ENCODE measurements at places on chromosomes 4 and X.

GRCh38 chrX:302975-303374, 15.6 kb downstream of the GTPBP6 start:
- DNase-seq: no peak

- DNase-seq: no peak
Observed at GRCh38 chrX:39157796-39158195, 356.5 kb downstream of the MID1IP1 start.

GRCh38 chrX:40755291-40756249, 20.2 kb upstream of the MED14 start:
- DNase-seq: no peak

- DNase-seq: no peak
Observed at GRCh38 chrX:108309144-108309543, 129.1 kb downstream of the COL4A6 start.

DNA sequence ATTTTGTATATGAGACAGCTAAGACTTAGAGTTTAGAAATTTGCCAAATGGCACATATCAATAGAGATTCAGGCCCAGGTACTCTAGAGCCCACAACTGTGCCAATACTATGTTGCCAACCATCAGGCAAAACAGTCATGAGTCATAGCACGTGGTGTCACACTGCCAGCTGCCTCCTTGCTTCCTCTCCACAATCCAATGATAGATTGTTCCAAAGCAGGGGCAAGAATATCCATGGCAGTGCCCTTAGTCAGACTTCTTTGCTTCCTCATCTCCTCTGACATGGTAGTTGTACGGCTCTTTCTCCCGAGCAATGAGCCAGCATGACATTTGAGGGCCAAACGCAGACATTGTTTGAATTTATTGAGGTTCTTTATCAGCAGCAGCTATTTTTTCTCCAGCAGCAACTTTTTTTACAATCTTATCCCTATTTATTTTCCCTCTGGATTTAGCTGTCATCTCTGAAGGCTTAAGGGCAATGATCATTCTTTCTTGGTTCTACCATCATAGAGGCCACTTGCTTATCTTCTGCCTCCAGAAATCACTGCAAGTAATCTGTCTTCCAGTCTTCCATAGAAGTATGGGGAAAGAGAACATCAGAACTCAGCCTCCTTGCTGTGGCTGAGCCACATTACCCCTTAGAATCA, 169.7 kb downstream of the COL4A6 start:
- no peak for DNase-seq

DNA sequence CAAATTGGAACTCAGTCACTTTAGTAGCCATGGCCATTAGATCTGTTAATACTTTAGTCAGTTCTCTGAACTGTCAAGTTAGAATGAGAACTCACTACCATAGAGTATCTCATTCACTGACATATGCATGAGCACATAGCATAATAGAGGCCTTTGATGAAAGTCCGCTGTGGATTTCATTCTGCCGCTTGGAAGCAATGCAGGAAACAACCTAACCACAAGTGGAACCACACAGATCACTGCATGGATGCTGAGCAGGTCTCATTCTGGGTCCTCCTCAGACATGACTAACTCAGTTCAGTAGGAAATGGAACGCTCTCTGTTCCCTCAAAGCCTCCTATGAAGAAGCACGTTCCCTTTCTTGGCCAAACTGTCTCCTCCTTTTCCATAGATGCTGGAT, 1624.8 kb upstream of the TENM3 start:
- peak; percentile 9 for DNase-seq

DNA sequence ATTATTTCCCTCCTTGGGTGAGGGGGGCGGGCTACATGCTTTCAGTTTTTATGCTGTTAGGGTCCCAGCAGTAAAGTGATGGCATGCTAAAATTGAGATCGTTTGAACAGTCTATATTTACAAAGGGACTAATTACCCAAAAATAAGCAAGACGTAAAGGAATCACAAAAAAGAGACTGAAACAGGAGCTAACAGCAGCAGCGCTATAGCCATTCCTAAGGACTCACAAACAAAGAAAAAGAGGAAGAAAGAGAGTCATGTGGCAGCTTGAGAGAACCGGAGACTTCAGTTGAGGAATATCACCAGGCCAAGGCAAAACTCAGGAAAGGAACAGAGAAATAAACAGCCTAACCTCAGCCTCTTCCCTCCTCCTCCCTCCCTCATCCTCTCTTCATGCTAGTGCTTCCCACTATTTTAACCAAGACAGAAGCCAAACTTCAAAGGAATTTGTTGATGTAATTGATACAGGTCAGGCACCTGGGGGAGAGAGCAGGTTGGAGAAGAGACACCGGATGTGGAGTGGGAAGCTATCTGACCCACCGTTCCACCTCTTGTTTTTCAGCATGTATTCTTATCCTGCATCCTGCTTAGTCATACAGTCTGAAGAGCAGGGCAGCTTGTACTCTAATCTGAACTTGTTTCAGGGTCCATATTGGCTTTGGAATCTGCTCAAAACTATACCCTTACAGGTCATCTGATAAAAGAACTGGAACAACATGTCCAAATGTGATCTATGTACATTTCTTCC, 383.7 kb downstream of the NAF1 start:
- DNase-seq: no peak

DNA sequence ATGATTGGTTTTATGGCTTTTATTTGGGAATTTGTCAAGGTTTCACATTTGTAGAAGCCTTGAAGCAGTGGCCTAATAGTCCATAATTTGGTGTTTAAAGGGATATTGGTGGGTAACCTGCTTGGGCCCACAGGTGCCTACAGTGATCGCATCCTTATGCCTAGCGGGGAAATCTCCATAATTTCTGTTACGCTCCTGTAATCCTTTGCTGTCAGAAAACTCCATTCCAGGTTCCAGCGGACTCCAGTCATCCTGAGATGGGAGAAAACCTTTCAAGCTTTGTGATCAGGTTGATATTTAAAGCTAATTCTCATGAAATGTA, 257.0 kb upstream of the JADE1 start:
- DNase-seq: no peak

DNA sequence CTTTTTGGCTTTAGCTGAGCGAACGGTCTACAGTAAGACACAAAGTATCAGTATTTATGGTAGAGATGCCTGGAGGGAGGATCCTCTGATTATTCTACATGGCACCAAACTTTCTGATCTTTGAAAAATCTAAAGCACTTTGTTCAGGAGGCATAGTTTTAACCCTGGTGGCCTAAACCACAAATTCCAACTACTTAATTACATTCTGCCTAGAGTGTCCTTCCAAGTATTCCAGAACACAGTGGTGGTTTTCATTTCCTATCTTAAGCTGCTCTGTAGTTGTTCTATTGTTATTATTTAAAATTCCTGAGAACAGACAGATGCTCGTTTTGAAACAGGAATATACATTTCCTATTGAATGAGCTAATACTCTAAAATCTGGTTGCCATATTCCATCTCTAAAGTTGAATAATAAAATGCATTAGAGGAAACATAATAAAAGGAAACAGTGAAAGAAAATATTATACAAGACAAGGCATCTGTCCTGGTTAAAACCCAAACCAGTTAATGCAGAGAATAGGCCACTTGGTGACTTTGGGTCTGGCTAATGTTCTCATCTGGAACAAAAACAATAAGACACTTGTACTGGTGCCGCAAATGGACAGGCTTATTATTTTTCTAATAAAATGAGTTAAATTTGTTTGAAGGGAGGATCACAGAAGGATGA, 657.4 kb downstream of the SPRY1 start:
- no peak for DNase-seq

DNA sequence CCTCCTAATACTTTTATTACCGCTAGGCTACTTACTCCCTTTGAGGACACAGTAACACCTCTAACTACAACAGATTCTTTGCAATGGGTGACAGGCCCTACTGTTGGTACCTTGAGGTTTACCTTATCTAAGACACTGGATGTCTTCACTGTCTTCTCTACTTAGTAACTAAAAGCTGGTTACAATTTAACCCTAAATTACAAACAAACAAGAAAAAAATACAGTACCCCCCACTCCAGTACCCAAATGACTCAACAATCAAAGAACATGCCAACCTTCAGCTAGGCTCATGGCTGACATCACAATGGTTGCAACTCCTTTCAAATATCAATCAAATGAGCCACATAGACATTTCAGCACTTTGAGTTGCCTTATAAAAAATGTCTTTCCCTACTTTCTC, 198.0 kb downstream of the GUCY2F start:
- DNase-seq: no peak

GRCh38 chr4:145446184-145446583, 35.5 kb upstream of the SMAD1 start:
- no peak for DNase-seq

GRCh38 chr4:1760521-1761071, 32.5 kb upstream of the FGFR3 start:
- DNase-seq: no peak

GRCh38 chrX:40406330-40406859, 174.4 kb upstream of the ATP6AP2 start:
- peak; percentile 85 for DNase-seq

- no peak for DNase-seq
Observed at GRCh38 chr4:140579278-140579677, 10.5 kb upstream of the UCP1 start.

DNA sequence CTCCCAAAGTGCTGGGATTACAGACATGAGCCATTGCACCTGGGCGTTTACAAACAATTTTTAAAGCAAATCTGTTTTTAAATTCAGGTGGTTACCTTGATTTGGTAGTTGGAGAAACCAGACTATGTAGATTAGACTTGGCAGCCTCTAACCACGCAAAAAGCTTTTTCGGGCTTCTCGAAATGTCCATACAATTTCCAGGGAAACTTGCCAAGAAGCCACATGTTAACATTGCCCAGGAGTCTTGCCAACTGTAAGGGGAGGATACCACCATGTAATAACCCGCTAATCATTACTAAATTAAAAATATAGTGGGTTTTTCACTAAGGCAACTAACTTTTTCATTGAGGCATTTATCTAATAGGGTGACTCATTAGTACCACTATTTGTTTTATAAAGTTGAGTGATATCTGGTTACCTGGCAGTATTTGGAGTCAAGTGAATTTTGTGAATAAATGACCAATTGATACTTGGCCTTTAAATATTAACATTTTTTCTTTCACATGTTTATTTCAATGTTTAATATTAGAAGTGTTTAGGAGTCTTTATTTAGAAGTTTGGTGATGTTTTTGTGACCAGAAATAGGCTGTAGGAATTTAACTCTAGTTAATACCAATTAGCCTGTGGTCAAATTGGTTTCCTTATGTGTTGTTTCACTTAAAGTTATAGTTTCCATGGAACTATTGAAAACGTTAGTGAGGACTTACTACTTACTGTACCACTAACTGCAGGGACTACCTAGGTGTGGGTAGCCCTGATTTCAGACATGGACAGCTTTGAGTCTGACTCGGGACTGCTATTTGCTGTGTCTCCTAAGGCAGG, 61.3 kb downstream of the CLDN34 start:
- no peak for DNase-seq

- peak; percentile 55 for DNase-seq
Observed at GRCh38 chr4:53591372-53591892, at the start of gene LNX1. Gene LNX1, minus strand, starts transcription at chr4:53591486. Its CDS starts 17,484 bp downstream, at chr4:53574002.

DNA sequence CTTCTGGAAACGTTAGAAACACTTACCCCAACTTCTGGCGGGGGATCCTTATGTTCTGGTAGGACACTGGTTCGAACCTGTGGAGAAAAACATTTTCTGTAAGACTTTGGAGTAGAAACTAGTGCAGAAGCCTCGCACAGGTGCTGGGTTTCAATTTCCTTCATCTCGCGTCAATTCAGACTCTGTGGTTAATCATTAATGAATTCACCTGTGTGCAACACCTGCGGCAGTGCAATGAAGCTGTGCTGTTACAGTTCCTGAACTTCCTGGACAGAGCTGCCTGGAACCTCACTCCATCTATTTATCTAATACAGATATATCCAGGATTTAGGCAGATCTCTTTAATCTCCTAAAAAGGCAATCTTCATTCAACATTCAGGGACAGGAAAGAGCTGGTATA, 531.4 kb downstream of the INPP4B start:
- no peak for DNase-seq

DNA sequence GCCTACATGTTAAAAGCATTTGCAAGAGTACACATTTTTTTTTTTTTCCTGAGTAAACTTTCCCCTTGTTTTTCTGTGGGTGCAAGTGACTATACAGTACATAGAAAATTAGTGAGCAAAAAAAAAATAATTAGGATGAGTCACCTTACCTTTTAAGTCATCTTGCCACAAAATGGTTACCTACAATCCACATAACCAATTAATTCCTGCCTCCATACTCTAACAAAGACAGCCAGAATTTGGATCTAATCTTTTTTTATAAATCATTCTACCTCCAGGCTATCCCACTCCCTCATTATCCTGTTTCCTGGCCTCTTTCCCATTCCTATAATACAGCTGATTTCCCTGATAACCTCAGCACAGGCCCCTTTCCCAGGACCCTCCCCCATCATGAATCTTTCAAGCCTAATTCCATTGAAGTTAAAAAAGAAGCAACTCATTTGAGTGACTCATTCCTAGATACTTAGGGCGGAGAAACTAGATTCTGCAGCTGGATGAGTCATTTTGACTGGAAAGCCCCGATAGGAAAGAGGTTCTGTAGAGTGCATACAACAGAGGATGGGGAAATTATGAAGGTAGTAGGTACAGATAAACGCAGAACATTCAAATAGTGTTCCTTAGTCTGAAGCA, 128.2 kb downstream of the C4orf51 start:
- peak; percentile 9 for DNase-seq

DNA sequence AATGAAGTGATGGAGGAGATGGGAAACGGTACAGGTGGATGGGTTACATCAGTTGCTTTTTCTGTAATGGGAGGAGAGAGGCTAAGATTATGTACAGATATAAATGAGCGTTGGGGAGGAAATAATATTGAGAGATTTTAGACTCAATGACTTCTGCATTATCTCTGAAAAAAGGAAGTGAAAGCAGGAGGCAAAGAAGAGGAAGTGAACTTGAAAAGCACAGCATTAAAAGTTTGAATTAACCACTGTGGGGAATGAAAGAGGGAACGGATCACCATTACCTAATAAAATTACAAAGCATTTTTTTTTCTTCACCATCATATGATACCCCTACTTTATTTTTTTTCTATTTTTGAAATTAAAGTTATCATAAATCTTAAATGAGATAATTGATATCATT, 1025.5 kb downstream of the RPA4 start:
- peak; percentile 58 for DNase-seq

- DNase-seq: no peak
Observed at GRCh38 chr4:71607780-71608677, 175.8 kb downstream of the GC start.

Data from NB4 (cell line).